Tibial nerve (tissue), 4 donors: ENCODE measurements at places on chromosomes 6 and 20. TPM values are rescaled to one million over a fixed set of nuclear protein-coding genes. Genes with fewer than 3 reads are reported as not detected.

- no peak for DNase-seq
Observed at GRCh38 chr6:80886475-80886874, 780.0 kb downstream of the BCKDHB start.

DNA sequence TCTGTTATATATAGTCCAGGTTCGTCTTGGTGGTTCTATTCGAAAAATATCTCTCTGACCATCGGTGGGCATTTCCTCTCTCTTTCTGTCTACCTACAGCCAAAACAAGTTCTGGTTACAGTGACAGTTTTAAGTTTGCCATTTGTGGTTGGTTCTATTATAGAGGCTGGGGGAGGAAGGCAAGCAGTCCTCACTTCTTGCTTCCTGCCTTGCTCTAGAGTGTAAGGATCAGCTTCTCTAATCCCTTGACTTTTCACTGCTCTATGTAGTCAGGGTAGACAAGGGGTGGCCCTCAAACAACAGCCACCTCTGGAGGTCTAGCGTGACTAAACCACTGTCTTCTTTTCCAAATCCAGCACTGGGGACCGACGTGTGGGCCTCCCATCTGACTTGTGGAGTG, 16.1 kb downstream of the E2F3 start:
- DNase-seq, result no peak

GRCh38 chr6:38134704-38135088, 315.2 kb downstream of the ZFAND3 start:
- DNase-seq, result no peak

DNA sequence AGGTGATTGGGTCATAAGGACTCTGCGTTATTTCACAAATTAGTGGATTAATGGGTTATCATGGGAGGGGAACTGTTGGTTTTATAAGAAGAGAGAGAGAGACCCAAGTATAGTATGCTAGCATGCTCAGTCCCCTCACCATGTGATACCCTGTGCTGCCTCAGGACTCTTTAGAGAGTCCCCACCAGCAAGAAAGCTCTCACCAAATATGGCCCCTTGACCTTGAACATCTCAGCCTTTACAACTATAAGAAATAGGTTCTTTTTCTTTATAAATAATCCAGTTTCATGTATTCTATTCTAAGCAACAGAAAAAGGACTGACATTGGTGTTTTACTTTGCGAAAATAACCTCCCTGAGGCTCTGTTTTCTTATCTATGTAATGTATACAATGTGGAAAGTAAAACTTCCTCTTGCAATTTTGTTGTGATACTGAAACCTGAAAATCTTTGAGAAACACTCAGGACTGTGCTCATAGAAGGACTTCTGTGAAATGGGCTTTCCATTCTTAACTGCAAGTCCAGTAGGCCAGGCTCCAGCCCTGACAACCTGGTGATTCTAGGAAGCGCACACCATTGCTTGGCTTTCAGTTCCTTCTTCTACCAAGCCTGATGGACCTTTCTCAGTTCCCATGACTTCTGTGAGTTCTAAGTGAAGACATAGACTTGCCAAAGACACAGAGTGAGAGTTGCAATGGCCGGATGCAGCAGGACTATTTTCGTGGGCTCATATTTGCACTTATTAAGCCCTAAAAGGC, 21.9 kb downstream of the SIRPD start:
- no peak for DNase-seq

DNA sequence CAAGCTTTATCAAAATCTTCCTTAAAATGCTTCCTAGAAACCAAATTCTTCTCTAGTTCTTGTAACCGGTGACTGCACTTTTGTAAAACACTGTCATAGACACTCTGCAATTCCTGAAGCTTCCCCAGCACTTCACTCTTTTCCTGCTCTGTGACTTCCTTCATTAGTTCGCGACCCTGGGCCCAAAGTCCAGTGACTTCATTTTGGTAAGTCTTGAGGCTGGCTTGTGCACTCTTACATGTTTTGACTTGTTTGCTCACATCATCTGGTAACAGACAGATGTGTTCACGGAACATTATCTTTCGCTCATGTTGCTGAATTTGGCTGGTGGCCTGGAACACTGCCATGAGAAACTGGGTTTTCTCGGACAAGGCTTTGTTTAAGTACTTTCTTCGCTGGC, 306.2 kb downstream of the SYNE1 start:
- DNase-seq, result no peak

DNA sequence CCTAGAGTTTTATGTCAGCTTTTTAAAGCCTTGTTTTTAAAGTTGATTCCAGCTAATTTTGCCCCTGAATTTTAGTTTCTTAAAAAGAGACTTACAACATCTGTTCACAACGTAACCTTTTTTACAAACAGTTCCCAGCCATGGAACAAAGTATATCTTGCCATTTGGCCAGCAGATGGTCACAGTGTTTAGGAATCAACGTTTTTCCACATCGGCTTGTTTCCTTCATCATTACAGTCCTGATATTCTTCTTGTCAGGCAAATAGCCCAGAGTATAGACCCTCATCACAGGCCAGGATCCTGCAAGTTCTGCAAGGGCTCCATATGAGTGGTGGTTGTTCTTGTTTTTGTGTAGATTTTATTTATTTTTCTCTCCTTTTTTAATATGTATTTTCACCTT, 341.7 kb upstream of the HTR1E start:
- no peak for DNase-seq

DNA sequence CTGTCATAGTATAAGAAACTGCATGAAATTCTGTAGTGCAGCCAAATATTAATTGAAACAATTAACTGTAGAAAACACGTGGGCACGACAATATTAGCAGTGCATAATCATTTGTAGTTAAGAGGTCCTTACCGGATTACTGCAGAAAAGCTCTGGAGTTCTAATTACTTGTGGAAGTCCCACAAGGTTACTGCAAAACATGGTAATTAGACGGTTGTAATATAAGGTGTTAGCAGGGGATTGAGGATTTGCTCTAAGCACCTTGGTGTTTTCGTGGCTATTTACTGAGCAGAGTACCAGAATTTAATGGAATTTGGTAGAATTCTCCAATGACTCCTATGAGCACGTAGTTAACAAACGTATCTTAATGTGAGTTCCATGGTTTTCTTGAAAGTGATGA, 473.6 kb upstream of the AGPAT4 start:
- DNase-seq, result no peak

GRCh38 chr6:110550353-110550752, 73.9 kb upstream of the SLC22A16 start:
- DNase-seq, result no peak

DNA sequence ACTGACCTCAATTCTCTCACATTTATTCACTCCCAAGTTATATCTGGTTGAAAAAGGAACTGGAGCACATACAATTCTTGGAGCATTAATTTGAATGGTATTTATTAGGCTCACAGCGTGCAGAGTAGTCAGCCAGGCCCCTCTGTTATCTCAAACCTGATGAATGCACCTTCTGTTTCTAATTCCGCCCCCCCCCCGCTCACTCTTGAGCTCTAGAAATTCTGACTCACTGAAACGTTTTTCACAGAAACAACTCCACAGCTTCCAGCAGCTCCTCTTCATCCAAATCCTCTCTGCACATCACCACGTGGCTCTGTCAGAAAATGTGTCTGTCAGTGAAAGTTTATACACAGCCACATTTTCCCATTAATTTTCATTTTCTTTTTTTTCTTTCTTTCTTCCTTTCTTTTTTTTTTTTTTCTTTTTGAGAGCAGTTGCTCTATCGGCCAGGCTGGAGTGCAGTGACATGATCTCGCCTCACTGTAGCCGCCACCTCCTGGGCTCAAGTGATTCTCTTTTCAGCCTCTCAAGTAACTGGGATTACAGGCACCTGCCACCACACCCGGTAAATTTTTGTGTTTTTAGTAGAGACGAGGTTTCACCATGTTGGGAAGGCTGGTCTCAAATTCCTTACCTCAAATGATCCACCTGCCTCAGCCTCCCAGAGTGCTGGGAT, 109.4 kb downstream of the TBXT start:
- DNase-seq, result no peak

DNA sequence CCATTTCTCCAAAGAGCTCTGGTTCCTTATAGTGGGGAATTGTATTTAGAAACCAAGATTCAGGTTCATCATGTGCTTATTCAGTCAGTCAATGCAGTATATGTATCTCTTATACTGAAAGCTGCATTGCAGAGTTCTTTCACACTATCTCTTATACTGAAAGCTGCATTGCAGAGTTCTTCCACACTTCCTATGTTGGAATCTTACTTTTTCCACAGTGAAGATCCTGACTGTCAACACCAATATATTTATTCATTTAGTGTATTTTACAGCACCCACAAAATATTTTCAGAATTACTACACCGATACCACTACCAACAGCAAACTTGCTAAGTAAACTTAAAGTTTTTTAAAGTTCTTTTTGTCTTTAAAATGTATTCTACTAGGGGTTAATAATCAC, 349.3 kb upstream of the MMS22L start:
- no peak for DNase-seq

GRCh38 chr20:18767676-18768075, 45.9 kb upstream of the SCP2D1 start:
- DNase-seq, result no peak

DNA sequence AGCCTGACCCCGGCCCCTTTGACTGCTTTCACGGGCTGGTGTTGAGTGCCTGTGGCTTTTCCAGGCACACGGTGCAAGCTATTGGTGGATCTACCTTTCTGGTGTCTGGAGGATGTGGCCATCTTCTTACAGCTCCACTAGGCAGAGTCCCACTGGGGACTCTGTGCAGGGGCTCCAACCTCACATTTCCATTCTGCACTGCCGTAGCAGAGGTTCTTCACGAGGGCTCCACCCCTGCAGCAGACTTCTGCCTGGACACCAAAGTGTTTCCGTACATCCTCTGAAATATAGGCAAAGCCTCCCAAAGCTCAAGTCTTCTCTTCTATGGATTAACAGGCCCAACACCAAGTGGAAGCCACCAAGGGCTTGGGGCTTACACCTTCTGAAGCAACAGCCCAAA, 691.5 kb upstream of the POU3F2 start:
- no peak for DNase-seq

DNA sequence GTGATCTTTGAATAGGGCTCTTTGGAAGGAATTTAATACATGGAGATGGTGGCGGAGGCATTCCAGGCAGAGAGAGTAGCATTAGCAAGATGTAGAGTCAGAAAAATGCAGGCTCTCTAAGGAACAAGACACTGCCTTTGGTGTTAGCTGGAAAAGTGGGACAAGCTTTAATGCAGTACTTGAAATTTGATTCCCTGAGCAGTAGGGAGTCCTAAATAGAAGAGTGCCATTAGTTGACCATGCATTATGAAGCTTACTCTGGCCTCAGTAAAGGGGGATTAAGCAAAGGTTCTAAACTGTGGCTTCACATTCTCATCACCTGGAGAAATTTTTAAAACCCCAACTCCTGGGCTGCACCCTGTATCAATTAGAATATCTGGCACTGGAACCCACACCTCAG, 494.8 kb upstream of the SOX4 start:
- DNase-seq, result no peak

- DNase-seq, result no peak
Observed at GRCh38 chr6:128483472-128484135, 36.8 kb downstream of the PTPRK start.

- DNase-seq, result no peak
Observed at GRCh38 chr6:15285682-15286294, 39.9 kb downstream of the JARID2 start.

DNA sequence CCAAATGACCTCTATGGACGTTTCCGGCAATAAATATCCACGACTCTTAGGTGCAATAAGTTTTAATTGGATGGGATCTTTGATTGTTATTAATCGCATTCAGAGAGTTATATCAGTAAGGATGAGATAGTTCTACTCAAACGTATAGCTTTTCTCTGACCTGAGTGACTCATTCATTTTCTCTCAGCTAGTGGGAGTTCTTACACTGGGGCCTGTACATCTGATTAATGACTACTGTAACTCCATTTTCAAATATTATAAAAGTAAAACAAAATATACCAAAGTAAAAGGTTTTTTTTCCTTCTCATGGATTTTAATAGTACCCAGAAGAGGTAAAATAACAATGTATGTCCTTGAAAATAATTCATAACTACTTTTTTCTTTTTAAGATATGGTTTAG, 41.1 kb upstream of the SAMD5 start:
- DNase-seq, result no peak

DNA sequence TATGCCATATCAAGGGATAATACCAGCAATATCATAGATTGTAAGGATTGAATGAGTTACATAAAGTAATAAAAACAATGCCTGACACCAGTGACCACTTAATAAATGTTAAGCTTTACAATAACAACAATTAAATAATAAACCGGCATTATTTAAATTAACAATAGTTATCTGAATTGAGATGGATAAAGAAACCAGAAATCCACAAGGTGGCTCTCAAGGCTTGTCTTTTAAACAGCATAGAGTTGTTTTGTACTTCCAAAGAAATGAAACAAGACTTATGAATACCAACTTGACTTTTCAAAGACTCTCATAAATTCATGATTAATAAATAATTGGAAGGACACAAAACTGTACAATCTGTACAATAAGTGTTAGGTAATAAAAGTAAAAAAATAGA, 203.1 kb downstream of the ASCC3 start:
- no peak for DNase-seq

- DNase-seq, result no peak
Observed at GRCh38 chr20:39227416-39227815, 265.3 kb downstream of the DHX35 start.

DNA sequence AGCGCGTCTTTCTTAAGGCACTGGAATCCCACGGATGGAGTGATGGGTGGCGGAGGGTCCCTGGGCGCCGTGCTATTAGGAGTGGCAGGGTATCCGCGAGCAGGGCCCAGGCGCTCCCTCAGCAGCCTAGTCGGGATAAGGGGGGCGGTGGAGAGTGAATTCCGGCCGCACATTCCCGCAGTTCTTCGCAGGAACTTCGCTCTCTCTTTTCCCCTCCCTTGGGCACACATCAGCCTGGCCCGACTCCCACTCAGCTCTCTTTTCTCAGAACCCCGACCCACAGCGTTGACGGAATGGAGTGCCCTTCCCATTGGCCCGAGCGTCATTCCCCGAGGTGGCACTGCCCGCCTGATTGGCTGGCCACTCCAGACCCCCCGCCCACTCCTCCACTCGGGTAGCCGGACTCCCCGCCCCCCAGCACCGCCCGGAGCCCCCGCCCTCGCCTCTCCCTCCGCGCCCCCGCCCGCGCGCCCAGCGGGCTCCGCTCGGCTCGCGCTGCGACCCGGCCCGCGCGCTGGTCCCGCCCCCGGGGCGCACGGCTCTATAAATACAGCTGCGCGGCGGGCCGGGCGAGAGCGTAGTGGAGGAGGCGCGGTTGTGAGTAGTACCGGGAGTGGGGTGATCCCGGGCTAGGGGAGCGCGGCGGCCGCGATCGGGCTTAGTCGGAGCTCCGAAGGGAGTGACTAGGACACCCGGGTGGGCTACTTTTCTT, at the start of gene ID4:
Gene ID4 (plus strand): TSS at position 572 of the 712 bp plus-strand sequence. CDS start 385 bp downstream, outside the sequence.
- DNase-seq, result peak; percentile 84

- no peak for DNase-seq
Observed at GRCh38 chr6:44171899-44172546, 13.4 kb downstream of the CAPN11 start.

- DNase-seq, result no peak
Observed at GRCh38 chr6:8079126-8079525, 14.9 kb upstream of the BLOC1S5 start.

GRCh38 chr6:2843138-2843740, 1.6 kb upstream of the SERPINB1 start:
- no peak for DNase-seq

ADGRF1 gene
- not detected for total RNA-seq

TPD52L2 gene
- total RNA-seq, result 116 TPM

ACSS2 gene
- 104 TPM for total RNA-seq

IPCEF1 gene
- 5.3 TPM for total RNA-seq
